ENCODE measurements at places on chromosomes 5 and 9.
A peak's percentile ranks its signal among the peaks of the same experiment; 100 is the strongest.

GRCh38 chr5:172171118-172171517 lies 16.9 kb downstream of the STK10 start:
- no peak for DNase-seq

DNA sequence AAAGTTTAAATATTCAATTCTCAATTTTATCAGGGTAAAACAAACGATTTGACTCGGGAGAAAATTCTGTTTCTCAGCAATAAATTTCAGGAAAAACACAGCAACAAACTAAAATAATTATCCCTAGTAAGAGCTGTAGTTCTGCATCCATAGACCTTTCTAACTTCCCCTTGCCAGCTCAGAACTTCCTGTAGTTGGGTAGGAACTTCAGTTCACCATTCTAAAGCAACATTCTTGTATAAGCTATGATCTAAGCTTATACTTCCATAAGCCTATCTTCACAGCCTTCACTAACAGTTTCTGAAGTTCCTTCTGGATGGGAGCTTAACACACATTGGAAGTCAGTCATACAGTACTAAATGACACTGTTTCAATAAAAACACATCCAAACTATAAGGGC lies 96.6 kb downstream of the UBAP2 start:
- DNase-seq: no peak

DNA sequence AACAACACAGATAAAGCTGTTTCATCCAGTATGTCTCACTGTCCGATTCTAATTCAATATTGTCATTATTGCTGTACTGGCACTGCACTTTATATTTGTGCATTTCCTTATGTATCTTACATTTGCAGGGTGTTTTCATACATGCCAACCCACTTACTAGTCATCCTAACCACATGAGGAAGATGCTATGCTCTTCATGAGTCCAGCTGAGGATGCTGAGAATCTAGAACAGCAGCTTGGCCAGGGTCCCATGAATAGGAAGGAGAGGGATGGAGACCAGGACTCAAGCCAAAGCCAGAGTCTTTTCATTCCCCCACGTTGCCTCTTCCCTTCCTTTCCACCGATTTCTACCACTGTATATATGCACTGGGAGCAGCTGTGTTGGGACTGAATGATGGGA lies 292.8 kb upstream of the KLF4 start:
- no peak for DNase-seq

DNA sequence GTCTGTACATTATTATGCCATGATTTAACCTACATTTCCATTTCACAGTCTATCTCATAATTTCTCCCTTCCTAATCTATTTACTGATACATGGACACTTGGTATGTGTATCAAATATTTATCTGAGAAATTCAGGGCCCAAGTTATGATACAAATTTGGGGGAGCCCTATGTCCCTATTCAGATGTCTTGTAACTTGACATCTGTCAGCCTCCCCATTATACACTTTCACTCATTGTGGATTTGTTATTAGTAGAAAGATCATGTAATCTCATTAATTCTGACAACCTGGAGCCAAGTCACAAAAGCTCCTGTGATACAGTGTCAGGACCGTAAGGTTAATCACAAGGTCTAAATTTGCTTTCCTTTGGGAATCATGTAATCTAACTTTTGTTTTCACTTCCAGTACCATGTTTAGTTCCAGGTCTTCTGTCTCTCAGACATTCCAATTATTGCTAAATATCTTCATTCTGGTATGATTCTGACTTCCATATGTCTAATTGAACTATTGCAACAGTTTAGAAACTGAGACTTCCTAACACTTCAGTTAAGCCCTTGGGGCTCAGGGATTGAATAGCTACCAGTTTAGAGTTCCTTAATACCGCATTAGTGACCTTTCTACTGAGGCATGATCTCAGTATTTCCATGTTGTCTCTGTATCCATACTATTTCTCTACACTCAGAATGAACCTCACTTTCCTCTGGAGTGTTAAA lies 182.9 kb upstream of the NUDT12 start:
- no peak for DNase-seq

DNA sequence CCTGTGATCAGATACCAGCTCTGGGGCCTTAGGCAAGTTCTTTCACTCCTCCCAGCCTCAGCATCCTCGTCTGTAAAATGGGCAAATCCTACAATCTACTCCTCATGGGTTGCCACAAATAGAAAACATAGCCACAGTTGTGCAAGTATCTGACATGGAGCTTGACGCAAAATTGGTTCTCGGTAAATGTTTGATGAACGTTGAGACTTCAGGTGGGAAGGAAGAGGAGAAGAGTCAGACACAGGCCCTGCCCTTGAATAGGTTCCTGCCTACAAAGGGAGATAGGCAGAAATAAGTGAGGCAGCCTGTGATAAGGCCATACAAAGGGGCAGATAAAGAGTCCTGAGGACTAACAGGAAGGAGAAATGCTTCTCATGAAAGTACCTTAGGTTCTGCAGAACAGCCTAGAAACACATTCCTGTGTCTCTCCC lies 26.1 kb upstream of the CPEB4 start:
- no peak for DNase-seq

- no peak for DNase-seq
Observed at GRCh38 chr9:2560180-2560579, 61.4 kb upstream of the VLDLR start.

DNA sequence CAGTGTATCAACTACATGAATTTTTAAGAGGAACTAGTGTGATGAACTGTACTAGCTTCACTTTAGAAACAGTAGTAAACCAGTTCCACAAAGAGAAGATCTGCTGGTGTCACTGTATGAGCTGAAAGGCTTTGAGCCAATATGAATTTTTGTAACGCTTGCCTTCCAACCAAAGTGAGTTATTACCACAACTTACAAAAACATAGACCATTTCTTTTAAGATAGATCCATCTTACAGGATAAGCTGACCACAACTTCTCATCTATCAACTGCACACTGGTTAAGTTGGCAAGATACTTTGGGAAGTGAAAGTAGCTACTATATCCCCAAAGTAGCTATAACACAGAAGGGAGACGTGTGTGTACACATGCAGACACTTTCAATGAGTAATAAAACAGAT lies 849.6 kb upstream of the DMAC1 start:
- no peak for DNase-seq

DNA sequence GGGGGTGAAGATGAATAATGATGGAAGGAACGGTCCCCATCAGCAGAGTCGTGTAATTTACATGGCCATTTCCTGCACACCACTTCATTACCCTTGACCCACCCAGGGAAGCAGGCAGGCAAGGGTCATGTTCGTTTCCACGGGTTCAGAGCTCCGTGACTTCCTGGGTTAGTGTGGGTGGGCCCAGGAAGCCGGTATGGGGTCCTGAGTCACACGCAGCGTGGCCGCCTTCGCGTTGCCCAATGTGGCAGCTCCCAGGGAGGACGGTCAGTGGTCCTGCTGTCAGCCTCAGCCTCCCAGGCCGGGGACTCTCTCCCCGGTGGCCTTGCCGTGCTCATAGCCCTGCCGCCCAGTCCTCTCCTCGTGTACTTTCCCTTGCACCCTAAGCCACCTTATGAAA lies 5.1 kb upstream of the TERT start:
- no peak for DNase-seq

GRCh38 chr9:136838314-136839228 lies 3.7 kb upstream of the AJM1 start:
- no peak for DNase-seq

GRCh38 chr5:58891086-58891970 lies 308.5 kb downstream of the RAB3C start:
- DNase-seq: peak; percentile 56

- DNase-seq: no peak
Observed at GRCh38 chr9:136057236-136058081, 37.6 kb downstream of the NACC2 start.

GRCh38 chr9:87557996-87558395 lies 60.3 kb downstream of the DAPK1 start:
- no peak for DNase-seq

- DNase-seq: no peak
Observed at GRCh38 chr9:97321691-97322090, 14.2 kb downstream of the CCDC180 start.

DNA sequence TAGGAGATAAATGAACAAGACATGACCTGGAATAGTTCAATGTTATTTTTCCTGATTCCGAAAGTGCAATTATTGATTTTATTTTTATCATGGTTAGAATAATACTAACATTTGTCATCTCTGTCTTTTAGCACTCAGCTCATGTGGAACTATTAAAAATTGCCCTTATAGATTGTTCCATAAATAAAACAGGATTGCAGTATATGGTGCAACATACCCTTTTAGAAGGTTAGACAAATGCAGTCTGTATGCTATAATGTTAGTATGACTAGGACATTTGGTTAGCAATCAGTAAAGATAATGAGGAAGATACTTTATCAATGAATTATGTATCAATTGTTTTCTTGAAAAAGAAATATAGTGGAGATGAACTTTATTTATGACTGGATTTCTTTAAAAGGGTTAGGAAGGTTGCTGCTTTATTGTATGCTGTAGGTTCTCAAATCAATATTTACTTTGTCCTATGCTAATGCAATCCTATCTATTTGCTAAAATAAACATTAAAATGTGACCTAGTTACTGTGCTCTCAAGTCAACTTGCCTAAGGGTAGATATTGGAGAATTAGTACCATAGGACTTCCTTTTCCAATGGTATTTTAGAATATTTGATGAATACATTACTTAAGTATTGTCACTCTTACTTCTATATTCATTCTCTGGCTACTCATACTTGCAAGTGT lies 348.9 kb upstream of the ISL1 start:
- DNase-seq: no peak

DNA sequence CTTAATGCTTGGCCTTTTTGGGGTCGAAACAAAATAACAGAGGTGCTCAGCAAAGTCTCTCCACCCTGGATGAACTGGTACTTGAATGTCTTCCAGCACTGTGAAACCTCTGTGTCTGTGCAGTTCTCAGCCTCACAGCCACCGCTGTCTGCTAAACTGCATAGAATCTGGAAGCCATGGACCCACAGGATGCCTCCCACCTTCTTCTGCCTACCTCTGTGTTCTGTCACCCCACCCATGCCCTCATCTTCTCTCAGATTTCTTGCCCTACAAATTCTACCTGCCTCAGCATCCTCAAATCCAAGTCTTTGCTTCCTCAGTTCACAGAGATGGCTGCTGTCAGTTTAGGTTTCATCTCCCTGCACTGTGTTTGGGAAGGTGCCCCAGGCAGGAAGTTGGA lies 35.6 kb downstream of the EXOSC2 start:
- no peak for DNase-seq

DNA sequence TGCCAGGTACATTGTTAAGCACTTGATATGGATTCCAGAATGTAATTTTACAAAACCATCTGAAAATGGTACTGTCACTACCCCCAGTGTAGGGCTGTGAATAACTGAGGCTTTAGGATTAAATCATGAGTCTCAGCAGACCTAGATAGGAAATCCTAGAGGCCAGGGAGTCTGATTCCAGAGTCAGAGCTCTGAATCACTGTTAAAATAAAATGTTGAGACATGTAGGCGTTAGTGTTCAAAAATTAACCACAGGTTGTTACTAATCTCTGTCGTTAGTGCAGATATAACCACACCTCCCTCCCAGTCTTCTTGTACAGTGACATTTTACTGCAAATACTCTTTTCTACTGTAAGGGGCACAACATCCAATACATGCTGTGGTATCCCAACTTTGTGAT lies 1828.8 kb downstream of the MAT2B start:
- no peak for DNase-seq

- DNase-seq: no peak
Observed at GRCh38 chr9:87310827-87311523, 186.7 kb upstream of the DAPK1 start.

DNA sequence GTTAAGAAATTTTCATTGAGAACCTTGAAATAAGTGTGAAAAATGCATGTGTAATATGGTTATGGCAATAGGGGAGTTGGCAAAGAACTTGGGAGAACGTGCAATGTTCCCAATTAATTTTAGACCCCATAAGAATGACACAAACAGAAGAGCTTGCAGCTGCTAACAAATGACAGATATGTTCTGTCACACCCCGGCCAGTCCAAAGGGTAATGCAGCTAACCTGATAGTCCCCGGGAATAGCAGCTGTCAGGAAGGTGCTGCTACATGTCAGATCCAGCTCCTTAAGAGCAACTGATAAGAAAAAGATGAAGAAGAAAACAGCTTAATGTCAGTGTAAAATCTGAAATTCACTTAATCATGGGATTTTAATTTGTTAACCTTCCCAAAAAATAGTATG lies 30.4 kb downstream of the SEMA5A start:
- DNase-seq: no peak

DNA sequence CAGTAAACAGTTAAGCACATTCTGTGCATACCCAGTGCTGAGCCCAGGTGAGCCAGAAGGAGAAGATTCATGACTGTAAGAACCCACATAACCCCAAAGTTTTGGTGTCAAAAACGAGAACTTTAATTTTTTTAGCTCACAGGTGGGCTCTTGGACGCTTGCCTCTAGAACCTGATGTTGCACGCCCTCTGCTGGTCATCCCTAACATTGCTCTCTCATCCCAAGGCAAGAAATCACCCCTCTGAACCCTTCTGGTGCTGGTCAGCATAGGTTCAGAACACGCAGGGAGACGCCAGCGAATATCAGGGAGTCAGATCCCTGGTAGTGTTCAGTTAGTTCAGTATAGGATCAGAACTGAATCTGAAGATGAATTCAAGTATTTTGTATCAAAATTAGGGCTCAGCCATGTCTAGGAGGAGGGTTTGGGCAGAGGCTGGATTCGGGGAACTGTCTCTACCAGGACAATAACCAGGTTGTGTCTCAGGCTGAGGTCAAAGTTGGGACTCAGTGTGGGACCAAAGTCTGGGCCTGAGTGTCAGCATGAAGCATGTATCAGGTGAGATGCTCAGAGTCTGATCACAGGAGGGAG lies 4.1 kb upstream of the DNAJB5 start:
- peak; percentile 4 for DNase-seq

GRCh38 chr5:159050316-159051143 lies 49.2 kb downstream of the EBF1 start:
- DNase-seq: peak; percentile 52

GRCh38 chr5:61256474-61256873 lies 75.6 kb upstream of the ZSWIM6 start:
- no peak for DNase-seq

DNA sequence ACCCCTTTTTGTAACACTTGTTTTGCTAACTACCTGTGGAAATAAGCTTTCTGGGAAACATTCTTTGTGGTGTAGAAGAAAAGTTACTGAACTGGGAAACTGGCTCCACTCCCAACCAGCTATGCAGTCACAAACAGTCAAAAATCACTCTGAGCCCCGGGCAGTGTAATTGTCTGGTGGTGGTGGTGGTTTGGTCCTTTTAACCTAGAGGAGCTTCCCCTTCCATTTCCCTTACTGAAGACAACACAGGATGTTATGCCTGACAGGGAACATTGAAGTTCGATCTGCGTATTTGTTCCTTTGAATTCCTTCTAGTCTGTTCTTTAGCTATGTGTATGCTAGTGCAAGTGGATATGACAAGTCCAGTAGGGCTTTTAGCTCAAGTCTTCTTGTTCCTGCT lies 56.8 kb upstream of the TBCA start:
- DNase-seq: no peak

GRCh38 chr5:132497488-132497997 lies 7.0 kb upstream of the IRF1 start:
- DNase-seq: no peak

- no peak for DNase-seq
Observed at GRCh38 chr9:99867968-99868367, 38.5 kb upstream of the STX17 start.

All from NCI-H524 (cell line).